NCI-H2171 treated with DMSO at 0.1 percent for 48 hours (cell line): ENCODE measurements at places on chromosomes 11 and 22.

GRCh38 chr22:45992737-45993136 lies 15.8 kb upstream of the WNT7B start:
- no peak for DNase-seq

DNA sequence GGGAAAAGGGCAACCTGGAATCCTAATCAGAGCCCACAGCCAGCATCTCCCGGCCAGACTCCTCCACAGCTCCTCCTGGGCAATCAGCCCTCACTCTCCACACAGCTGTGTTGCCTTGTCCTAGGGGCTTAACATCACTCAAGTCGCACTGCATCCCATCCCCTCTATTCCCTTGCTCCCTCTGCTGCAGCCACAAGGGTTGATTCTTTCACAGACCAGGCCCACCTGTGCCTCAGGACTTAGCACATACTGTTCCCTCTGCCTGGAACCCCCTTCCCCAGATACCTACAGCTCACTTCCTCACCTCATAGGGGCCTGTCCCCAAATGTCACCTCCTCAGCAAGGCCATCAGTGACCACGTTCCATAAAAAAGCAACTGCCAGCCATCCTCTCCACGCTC lies 18.4 kb downstream of the SPATA19 start:
- DNase-seq, result no peak

DNA sequence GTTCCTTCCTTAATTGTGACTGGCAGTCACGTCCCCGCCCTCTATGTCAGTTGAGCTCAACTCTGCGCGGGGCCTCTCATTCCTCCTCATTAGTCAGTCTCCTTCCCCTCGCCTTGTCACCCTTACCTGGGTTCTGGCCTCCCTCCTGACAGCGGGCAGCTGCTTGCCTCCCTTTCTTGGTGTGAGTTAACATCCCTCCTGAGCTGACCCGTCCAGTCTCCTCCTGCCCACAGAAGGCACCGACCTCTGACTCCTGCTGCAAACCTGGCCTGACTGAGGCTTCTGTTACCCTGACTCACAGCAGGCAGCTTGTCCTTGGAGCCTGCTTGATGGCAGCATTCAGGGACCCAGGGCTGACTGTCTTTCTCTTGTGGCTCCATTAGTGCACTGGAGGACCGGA lies 45.2 kb downstream of the GRIK4 start:
- no peak for DNase-seq

DNA sequence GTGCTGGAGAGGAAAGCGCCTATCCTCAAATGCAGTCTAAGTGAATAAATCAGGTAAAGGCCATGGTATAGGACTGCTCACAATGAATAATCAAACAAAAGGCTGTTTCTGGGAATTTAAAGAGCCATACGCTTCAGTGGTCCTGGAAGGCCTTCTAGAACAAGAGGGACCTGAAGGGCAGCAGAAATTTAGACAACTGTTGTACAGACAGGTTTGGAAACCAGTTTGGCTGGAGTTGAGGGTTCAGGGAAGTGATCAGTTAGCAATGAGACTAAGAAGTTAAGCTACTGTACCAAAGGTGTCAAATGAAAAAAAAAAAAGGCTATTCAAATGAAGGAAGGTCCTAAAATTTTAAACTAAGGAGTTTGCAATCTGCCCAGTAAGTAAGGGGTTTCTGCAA lies 56.6 kb upstream of the SCUBE2 start:
- DNase-seq, result no peak

- DNase-seq, result no peak
Observed at GRCh38 chr11:83409891-83410290, 123.7 kb upstream of the CCDC90B start.

DNA sequence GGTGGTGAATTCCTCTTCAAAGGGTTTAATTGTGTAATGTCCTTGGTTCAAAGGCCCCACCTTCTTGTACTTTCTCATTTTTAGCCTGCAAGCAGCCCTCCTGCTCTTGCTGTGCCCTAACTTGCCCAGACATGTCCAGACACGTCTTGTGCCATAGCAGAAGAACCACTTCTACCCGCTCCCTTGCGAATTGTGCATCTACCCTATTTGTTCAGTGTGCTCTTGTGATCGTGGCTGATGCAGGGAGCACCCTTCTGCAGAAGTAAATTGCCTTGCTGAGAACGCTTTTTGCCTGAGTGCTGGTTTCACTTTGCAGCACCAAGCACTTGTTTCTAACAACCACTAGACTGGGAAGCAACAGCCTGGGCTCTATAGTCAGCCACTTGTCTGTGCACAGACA lies 249.4 kb downstream of the SBF2 start:
- peak; percentile 1 for DNase-seq

GRCh38 chr11:130216591-130217132 lies 57.1 kb downstream of the ST14 start:
- no peak for DNase-seq

- peak; percentile 6 for DNase-seq
Observed at GRCh38 chr11:924406-925157, 1.1 kb upstream of the AP2A2 start.

DNA sequence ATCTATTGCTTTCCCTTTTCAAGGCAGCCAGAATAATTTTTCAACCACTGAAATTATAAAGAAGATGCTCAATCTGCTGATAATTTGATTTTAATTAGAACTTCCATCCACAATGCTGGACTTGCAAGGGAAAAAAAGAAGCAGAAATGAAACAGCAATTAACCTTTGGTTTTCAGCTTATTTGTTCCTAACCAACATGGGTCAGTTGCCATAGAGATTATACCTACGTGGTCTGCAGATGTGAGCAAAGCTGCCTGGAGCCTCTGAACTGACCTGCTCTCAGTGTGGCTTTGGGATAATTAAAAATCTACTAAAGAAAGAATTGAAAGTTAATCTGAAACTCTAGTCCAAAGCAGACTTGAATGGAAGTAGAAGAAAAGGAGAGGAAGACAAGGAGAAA lies 195.7 kb upstream of the API5 start:
- no peak for DNase-seq

- DNase-seq, result no peak
Observed at GRCh38 chr11:88739524-88739923, 326.3 kb downstream of the GRM5 start.

DNA sequence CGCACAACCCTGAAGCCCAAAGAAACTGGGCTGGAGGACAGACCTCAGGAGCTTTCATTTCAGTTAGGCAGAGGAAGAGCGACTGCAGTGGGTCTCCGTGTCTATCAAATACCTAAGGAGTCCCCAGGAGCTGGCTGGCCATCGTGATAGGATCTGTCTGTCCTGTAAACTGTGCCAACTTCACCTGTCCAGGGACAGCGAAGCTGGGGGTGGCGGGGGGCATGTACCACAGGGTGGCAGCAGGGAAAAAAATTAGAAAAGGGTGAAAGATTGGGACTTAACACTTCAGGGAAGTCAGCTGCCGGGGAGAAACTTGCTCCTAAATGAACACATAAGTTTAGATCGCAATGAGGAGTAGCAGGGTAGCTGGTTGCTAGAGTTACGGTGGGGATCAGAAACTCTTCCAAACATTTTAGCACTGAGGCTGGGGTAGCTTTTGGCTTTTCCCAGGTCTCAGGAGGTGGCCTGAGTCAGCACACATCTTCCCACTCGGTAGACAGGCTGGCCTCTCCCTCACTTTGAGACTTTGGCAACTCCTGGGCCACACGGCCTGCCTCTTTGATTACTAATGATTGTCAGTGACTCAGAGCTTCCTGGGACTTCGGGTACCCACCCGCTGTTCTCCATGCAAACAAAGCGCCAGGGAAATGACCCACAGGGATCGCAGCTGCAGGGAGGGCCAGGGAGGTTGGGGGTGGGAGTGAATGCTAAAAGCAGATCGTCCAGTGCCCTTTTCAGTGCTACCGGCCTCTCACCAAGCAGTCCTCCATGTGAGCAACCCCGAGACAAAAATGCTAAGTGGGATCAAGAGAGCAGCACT lies 2.9 kb upstream of the MTFP1 start:
- peak; percentile 23 for DNase-seq

DNA sequence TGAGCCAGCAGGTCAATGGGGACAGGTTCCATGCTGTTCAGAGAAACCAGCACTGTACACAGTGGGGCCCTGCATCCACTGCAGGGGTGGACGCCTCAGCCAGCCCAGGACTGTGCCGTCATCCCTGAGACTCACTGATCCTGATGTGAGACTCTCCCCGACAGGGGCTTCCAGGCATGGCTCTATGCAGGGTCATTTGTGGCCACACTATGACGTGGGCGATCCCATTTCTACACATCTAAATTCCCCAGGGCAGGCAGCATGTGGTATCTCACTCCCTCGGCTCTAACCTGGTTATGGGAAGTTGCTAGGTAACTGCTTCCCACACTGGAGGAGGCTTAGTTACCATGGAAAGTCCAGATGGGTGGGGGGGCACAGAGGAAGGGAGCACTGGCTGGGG lies 14.2 kb upstream of the FAM83F start:
- no peak for DNase-seq

GRCh38 chr11:5992604-5993251 lies 5.9 kb upstream of the OR52L1 start:
- DNase-seq, result peak; percentile 35

DNA sequence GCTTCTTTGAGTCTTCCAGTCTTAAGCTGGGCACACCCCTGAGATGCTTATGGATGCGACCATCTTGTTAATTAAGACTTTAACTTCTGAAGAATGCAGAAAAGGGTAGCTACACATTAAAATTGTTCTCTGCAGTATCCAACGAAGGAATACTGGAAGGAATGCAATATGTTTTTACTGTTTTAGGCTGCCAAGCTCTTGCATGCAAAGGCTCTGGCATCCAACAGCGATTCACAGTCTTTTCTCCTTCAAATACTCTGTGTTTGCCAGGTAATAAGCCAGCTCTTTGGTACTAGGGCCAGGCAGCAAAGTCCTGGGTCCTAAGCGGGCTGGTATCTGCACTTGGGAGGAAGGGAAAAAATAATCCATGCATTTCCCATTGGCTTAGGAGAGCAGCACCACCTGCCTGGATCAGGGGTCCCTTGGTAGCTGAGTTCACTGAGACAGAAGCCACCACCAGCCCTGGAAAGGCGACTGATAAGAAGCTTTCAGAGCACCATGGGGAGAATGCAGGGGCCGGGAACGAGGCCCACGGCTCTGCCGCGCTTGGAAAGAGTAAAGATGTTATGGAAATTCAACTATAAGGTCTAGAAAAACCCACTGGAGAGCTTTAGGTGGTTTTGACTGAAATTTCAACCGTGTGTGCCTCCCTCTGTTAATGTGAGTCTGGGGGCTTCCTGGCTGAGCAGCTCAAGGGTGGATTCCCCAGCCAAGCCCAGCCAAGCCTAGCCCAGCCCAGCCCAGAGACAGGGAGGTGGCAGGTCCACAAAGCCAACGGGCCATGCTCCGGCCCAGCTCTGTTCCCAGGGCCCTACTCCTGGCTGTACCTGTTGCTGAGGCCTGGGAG lies 67.0 kb upstream of the CCND1 start:
- no peak for DNase-seq
